Amniotic epithelial cell (primary cell): ENCODE measurements at places on chromosomes 6 and 20.
A peak's percentile ranks its signal among the peaks of the same experiment; 100 is the strongest.

DNA sequence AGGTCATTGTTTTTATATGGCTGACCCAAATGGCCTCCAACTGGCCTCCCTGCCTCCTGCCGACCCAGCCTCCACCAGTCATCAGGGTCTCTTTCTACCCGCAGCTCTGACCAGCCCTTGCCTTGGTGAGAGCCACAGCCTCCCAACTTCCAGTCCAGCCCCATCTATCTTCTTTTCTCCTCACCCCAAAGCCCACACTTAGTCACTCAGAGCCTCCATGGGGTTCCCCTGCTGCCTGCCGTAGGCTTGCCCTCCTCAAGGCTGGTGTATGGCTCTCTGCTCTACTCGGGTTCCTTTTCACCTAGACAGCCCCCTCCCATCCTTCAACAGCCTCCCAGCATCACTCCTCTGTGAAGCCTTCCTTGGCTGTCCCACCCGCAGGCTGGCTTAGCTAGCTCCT lies 18.2 kb downstream of the TCF15 start:
- no peak for DNase-seq

- DNase-seq, result no peak
Observed at GRCh38 chr20:59223182-59223601, 59.6 kb downstream of the ZNF831 start.

- DNase-seq, result no peak
Observed at GRCh38 chr6:154572556-154572955, 62.1 kb upstream of the CNKSR3 start.

DNA sequence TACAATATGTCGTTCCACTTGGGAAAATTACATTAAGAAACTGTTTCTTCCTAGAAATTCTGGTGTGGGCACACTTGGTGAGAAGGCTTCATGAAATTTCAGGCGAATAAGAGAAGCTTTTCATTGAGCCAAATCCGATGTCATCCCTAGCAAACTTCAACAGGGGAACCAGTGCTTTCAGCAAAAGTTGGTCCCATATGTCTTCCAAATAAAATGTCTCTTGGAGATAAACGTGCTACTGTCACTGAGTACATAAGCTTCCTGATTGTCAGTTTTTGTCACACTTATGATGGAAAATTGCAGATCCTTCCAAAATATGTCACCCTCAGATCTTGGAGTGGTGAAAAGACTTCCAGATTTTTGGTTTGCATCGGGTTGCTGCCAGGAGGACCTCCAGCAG lies 31.1 kb upstream of the SLC35A1 start:
- DNase-seq, result no peak

DNA sequence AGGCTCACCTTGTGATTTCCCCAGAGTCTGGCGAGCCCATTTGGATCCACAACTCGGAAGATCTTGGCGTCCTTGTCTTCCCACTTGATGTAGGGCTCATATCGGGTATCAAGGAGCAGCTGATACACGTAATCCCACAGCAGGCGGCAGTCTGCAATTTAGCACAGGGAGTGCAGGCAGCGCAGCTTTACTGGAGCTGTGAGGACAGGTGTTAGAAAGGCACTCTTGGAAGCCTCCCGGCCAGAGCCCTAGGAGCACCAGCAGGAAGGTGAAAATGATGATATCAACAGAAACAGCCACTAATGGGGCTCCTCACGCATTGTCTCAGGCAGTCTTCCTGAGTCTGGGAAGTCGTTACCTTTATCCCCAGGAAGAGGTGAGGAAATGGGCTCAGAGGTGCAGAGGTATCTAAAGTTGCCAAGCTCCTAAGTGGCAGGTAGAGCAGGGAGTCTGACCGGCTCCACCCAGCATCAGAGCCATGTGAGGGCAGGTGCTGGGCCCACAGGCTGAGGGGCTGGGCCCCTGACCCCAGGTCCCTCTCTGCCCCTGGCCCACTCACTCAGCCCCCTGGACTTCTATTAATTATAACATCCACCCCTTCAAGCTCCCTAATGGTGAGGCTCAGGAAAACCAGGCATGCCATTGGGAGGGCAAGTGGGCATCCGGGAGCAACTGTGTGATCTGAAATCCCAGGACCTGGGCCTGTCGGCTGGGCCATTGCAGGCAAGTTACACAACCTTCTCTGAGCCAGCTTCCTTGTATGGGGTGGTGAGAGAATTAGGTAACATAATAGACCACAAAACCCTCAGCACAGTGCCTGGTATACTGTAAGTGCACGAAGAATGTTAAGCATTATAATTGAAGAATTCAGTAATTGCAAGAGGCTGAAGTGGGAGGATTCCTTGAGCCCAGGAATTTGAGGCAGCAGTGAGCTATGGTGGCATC lies 18.3 kb downstream of the ETV7 start:
- peak; percentile 98 for DNase-seq

DNA sequence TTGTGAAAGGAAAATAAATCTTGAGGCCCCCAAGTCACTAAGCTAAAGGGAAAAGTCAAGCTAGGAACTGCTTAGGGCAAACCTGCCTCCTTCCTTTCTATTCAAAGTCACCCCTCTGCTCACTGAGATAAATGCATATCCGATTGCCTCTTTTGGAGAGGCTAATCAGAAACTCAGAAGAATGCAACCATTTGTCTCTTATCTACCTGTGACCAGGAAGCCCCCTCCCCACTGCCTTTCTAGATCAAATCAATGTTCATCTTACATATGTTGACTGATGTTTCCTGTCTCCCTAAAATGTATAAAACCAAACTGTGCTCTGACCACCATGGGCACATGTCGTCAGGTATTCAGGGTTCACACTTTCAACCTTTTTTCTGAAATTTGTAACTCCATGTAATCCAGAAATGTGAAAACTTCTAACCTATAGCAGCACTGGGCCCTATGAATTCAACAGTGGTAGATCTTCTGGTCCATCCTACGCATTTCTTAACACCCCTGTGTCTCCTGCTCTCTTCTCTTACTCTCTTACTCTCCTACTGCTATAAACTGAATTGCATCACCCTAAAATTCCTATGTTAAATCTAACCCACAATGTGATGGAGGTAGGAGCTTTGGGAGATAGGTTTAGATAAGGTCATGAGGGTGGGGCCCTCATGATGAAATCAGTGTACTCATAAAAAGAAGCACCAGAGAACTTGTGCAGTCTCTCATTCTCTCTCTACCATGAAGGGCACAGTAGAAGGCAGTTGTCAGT lies 89.3 kb downstream of the EPB41L2 start:
- peak; percentile 71 for DNase-seq

DNA sequence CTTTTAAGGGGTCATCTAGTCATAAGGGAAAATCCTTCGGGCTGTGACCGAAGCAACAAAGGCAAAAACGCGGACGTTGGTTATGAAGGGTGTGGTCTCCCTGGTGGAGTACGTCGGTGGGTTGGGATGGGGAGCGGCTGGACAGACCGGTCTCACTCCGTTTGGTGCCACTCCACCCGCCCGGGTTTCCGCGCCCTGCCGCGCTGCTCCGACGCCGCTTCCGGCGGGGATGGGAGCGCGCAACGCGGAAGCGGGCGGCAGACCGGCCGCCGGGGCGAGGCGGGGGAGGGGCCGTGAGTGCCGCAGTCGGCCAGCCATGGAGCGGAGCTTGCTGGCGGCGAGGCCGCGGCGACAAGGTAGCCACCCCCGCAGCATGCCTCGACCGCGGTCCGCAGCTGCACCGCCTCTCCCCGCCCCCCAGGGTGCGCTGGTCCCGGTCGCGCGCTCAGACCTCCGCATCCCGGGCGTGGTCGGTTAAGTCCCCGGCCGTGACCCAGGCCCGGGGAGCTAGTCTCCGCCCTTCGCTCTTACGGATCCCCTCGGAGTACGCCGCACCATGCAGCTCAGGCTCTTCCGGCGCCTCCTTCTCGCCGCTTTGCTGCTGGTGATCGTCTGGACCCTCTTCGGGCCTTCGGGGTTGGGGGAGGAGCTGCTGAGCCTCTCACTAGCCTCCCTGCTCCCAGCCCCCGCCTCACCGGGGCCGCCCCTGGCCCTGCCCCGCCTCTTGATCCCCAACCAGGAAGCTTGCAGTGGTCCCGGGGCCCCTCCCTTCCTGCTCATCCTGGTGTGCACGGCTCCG lies at the start of gene B3GALT4:
B3GALT4 (plus strand) TSS at position 260 of the 799 bp plus-strand sequence; CDS start at position 557, 297 bp downstream.
- peak; percentile 71 for DNase-seq
